Globus pallidus (tissue), 1 donor: ENCODE measurements at places on chromosomes 1 and 21.
A peak's percentile ranks its signal among the peaks of the same experiment; 100 is the strongest.

DNA sequence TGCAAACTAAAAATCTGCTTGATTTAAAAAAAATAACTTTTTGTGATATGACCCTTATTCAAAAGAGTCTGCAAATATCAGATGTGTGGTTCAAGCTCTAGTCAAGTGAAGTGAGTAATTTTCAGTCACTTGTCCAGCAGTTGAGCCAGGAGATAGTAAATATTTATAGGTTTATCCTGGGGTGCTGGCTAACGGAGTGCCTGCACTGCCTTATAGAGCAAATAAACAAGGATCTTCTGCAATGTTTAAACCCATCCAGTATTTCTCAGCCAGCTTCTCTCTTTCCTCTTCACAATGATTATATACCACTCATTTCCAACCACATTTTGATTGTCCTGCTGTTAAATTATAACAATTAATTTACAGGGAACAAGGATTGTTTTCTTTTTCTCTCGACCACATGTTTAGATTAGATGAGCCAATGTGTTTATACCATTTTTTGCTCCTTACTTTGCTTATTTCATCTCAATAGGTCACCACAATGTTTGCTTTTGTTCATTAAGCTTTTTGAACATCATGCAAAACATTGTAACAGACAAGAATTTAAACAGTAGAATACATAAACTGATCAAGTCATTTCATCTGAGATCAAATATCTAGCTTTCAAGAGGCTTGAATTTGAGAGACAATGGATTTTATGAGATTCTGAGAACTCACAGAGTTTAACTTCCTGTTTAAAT, 60.3 kb upstream of the GREM2 start:
- DNase-seq, result no peak

GRCh38 chr1:27755865-27756264, 17.2 kb upstream of the STX12 start:
- DNase-seq, result no peak

- no peak for DNase-seq
These were observed 5.7 kb downstream of the SLC19A1 start for GRCh38 chr21:45536301-45537081.

DNA sequence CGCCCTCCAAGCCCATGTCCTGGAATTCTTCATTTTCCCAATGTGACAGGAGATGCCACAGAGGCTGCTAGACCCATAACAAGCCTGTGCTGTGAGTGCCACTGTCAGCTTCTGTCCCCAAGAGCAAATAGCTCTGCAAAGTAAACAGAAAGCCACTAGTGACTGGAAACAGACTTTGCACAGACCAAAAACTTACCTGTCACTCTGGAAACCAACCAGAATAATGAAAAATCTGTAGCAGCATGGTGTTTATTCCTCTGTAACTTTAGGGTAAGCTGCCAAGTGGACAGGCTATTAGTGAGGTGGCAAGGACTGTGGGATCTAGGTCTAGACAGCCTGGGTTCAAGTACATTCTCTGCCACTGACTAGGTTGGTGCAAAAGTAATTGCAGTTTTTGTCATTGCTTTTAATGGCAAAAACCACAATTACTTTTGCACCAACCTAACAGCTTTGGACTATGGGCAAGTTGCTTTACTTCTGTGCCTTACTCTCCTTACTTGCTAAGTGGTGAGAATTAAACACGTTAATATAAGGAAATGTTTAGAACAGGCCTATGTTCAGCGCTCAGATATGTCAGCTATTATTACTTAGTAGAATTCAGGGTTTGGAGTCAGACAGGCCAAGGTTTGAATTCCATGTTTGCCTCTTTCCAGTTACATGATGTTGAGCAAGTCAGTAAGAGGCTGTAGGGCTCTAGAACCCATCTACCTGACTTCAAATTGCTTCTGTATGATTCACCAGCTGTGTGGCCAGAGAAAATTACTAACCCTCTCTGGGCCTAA, at the start of gene C8B:
Gene C8B, minus strand, starts transcription at position 100 of the 782 bp plus-strand sequence. Its CDS starts 67 bp downstream, at position 33.
- DNase-seq, result no peak

DNA sequence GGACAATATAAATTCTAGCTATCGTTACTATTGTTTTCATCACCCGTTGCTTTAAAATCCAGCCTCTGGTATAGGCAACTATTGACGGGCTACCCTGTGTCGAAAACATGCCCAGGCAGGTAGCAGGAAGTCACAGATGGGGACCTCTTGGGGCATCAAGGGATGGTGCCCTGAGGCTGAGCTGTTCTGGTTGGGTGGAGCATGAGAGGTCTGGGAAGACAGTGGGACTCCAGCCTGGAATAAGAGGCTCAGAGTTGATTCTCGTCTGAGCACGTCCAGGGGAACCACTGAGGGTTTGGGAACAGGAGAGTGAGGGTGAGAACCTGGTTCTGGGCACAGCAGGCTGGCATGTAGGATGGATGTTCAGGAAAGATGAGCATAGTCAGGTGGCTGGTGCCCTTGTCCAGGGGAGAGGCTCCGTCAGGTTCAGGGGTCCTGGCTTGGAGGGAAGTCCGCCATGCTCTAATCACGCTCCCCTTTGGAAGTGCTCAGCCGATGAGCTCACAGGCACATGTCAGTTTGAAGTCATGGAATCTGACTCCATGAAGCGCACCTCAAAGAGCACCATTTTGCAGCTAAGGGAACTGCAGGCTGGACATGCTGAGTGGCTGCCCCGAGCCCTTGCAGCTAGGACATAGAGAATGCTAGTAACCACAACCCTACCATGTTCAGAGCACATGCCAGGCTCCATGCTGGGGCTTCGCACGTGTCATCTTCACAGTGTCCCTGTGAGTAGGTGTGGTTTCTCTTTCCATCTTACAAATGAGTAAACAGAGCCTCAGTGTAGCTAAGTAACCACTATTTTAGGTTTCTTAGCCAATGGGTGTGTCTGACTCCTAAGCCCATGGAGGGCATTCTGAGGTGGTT, 21.0 kb downstream of the PCSK9 start:
- no peak for DNase-seq

DNA sequence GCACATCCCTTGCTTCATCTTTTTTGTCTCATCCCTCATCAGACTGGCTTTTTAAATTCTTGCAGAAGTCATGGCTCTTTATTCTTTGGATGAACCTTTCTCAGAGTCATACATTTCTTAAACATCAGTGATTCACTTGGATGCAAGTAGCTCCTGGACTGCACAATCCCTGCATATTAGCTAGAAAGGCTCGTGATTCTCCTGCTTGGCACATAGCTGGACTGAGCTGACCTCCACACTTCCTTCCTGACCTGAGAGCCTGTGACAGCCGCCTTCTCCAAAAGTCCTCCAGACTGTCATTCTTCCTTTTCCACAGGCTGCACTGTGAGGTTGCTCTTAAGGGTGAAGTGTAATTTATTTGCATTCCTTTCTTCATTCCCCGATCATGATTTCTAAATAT, 109.4 kb downstream of the RGL1 start:
- DNase-seq, result no peak

DNA sequence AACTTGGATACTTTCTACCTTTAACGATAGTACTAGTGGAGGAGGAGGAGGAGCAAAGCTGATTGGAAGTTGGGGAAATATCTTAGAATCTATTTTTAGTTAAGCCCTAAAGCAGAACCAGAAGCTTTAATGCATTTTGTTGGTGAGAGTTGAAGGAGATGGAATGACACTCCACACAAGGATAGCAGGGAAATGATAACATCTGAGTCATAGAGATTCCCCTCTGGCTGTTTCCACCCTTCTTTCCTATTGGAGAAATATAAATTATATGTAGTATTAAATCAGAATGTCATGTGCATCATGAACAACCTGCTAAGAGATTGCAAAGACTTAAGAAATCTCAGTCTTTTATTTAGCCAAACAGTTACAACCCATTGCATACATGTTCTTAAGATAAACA, 1357.7 kb downstream of the NCAM2 start:
- no peak for DNase-seq

- DNase-seq, result no peak
These were observed 398.2 kb upstream of the RGS18 start for GRCh38 chr1:191760016-191760415.

GRCh38 chr1:245679821-245680780, 525.3 kb downstream of the KIF26B start:
- peak; percentile 47 for DNase-seq

DNA sequence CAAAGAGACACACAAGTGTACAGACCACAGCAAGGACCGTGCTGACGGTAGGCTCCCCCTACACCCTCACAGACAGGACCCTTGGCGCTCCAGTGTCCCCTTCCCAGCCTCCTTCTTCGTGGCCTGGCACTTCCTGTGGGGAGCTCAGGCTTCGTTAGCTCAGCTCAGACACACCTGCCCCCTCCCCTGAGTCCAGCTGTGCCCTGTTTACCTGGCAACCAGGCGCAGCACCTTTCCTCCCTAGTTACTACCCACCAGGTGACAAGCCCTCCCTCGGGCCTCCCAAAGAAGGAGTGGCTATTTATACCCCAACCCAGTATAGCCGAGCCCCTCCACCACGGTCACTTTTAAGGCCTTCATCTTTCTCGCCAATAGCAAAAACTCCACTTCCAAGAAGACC, 4.7 kb downstream of the CELF3 start:
- no peak for DNase-seq

DNA sequence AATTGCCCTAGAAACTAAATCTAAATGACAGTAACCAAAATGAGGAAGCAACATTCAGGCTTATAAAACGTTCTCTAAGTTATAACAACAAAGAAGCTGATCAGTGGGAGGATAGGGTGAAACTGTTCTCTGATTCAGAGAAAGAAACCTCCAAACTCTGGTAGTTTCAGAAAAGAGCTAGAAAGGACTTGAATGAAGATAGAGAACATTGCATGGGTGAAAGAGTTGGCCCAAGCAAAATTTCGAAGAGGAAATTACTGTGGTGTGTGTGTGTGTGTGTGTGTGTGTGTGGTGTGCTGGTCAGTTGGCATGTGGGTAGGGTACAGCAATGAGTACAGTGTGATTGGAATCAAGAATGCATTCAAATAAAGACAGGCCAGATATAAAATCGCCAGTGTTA, 16.5 kb upstream of the SPAG17 start:
- no peak for DNase-seq

GRCh38 chr1:14115976-14116375, 416.0 kb downstream of the PRDM2 start:
- DNase-seq, result no peak

DNA sequence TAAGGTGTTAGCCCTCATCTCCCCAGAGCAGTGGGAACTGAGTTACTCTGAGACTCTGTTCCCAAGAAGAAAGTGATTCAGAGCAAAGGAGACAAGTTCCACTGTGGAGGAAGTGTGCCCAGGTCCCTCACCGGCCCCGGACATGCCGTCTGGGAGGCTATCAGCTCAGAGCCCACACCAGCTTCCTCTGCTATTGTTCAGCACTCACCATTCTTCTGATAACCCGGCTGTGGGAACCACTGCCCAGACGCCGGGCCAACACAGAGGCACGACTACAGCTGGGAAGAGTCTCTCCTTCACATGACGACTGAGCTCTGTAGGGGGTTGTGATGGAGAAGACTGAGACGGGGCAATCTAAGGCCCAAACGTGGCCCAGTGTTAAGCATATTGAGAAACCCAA, 34.2 kb upstream of the GJA5 start:
- DNase-seq, result no peak

- DNase-seq, result no peak
These were observed 256.2 kb downstream of the DISC1 start for GRCh38 chr1:231882790-231883189.

- no peak for DNase-seq
These were observed 4.5 kb upstream of the FOXO6 start for GRCh38 chr1:41356752-41357151.

- DNase-seq, result no peak
These were observed 59.2 kb downstream of the LEPR start for GRCh38 chr1:65479554-65480204.

- no peak for DNase-seq
These were observed 30.8 kb downstream of the ASB17 start for GRCh38 chr1:75901371-75901770.

GRCh38 chr1:175188936-175189335, 3.6 kb downstream of the KIAA0040 start:
- no peak for DNase-seq

DNA sequence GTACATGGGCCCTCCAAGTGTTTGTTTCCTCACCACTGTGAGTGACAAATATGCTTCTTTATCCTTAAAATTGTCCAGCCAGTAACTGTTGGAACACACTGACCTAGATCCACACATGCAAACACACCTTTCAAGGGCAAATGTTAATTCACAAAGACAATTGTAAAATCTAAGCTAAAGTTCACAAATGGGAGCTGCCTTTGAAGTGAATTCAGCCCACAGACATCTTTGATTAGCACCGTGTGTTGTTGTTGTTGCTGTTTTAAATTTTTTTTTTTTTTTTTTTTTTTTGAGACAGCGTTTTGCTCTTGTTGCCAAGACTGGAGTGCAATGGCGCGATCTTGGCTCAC, 52.3 kb upstream of the SLC16A1 start:
- DNase-seq, result no peak

GRCh38 chr1:24415910-24416665, 486 bp downstream of the NIPAL3 start:
- DNase-seq, result no peak

DNA sequence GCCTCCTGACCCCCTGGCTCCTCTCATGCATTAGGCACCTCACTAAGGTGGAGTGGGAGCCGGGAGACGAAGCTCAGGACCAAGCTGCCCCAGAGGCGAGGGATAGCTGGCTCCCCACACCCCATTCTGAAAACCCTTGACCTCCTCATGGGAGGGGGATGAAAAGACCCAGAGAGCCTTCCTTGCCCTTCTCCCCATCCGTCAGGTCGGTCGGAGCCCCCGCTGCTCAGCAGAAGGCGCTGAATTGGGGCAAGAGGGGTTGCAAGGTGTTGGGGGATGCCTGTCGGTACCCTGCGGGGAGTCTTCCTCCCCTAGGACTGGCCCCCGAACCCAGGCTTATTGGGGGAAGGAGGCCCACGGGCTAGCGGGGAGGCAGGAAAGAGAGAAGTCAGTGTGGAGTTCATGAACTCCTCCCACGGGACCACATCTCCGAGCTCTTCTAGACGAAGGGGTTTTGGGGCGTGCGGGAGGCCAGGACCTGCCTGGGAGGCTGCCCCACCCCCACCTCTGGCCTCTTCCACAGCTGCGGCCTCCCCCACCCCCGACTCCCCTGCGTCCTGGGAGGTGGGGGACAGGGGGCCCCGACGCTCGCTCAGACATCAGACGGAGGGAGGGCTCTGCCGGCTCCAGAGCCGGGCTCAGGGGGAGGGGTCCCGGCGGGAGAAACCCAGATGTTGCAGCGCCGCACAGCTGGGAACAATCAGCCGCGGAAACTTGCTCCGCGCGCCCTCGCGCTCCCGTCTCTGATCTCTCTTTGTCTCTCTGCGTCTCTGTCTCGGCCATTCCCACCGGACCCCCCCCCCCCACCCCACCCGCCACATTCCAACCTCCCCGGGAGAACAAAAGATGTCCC, 719 bp downstream of the MFAP2 start:
- no peak for DNase-seq

- DNase-seq, result no peak
These were observed 23.7 kb upstream of the NKAIN1 start for GRCh38 chr1:31263408-31263807.

GRCh38 chr1:244636488-244637259, 16.3 kb upstream of the DESI2 start:
- no peak for DNase-seq

- no peak for DNase-seq
These were observed 19.4 kb downstream of the AGRN start for GRCh38 chr1:1039145-1039910.

GRCh38 chr1:230206207-230206606, 139.2 kb downstream of the GALNT2 start:
- no peak for DNase-seq
